ENCODE measurements at places on chromosomes 3 and 15.

DNA sequence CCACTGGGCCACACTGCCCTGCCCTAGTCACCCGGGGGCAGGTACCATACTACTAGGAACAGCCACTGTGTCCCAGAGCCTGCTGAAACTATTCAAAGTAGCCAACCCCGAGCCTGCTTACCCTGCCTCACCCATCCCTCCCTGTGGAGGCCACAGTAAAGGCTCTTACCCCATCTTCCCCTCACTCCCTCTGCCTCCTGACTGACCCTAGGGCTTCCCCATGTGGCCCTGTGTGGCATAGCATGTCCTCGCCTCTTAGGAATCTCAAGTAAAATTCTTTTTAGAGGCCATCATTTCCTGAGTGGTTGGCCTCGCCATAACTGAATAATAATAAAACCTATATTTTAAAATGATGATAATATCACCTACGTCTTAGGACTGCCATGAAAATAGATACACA lies 112.2 kb upstream of the SLC6A11 start:
- DNase-seq, result peak; percentile 16

- DNase-seq, result no peak
Observed at GRCh38 chr3:16174026-16174355, 489 bp upstream of the GALNT15 start.

GRCh38 chr3:139213936-139214335 lies 129.9 kb upstream of the MRPS22 start:
- DNase-seq, result no peak

- DNase-seq, result no peak
Observed at GRCh38 chr3:32719335-32719734, 34.3 kb downstream of the CNOT10 start.

GRCh38 chr15:62641825-62642224 lies 400.7 kb upstream of the TPM1 start:
- DNase-seq, result no peak

DNA sequence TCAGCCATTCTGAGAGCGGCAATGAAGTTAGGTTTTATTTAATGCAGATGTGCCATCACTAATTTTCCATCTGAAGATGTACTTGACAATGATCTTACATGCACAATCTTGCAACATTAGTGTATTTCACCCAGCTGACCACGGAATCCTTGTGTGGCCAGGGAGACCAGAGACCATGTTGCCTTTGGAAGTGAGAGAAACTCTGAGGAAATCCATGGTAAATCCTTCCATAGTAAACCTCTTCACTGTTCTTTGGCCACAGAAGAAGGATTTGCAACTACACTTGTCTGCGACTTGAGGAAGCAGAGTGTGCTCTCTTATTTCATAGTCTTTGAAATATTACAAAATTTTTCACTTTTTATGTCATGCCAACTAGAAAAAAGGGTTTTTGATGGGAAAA lies 128.4 kb upstream of the IGSF10 start:
- DNase-seq, result no peak

GRCh38 chr3:14598143-14598569 lies 53.4 kb upstream of the CCDC174 start:
- peak; percentile 58 for DNase-seq

GRCh38 chr15:80966431-80967197 lies 23.0 kb downstream of the MESD start:
- no peak for DNase-seq

DNA sequence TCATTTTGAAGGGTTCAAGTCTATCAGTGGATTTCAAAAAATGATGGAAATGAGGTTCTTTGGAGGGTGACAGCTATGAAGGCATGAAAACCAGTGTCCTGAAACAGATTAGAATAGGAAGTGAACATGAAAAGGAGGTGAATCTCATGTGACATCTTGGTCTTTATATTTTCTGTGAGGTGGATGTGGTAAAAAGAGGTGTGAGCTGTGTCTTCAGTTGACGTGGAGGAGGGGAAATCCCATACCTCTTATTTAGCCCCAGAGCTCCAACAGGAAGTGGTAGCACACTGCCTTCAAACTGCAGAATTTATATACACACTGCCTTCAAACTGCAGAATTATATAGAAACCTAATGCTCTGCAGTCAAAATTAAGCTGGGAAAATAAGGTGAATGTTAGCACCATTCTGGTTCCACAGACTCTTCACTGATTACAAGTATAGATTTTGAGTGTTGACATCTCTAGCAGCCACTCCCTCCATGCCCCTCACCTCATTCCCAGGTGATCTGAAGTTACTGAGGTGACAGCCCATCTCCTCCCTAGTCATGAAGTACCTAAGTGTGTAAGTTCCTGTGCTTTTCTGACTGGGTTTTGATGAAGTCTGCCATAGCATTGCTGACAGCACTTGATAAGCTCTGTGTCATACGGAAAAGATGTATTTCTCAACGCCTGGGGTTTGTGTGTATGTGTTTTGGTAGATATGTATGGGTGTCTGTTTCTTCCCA lies 2.7 kb downstream of the RAB8B start:
- no peak for DNase-seq

DNA sequence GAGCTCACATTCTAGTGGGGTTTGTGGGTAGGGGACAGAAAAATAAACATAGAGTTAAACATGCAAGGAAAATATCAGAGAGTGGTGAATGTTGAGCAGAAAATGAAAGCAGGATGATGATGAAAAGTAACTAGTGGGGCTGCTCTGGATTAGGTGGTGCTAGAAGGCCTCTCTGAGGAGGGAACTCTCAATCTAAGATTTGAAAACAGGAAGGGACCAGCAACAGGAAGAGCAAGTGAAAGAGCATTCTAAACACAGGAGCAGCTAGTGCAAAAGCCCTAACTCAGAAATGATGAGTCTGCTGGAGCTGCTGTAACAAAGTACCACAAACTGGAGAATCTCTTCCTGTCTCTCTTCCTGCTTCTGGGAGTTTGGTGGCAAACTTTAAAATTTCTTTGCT lies 468.6 kb upstream of the AGTR1 start:
- DNase-seq, result no peak

DNA sequence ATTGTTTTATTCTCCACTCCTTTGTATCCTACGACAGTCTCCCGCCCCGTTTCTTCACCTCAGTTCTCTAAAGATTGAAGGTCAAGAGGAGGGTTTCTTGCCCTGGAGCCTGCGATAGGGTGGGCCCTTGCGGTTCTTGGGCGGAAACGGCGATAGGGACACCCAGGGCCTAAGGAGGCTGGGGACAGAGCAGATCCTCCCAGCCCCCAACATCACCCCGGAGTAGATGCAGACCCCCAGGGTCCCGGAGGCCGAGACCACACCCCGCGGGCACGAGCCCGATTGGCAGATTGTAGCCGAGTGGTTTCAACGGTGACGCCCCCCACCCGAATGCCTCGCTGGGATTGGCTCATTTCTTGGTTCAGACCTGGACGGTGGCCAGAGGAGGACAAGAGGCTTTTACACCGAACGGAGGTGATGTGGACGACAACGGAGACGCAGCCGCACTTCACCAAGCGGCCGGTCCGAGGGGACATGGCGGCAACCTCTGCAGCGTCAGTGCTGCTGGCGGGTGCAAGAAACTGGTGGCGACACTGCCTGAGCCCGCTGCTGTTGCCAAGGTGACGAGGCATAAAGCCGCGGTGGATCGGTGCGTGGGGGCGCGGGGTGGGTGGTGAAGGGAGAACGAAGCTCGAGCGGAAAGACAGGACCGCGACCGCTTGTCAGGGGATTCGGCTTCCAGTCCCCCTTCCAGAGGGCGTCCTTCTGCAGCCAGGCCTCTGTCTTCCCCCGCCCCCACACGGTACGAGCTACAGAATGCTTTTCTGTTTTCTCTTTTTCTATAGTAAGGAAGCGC lies 19.0 kb upstream of the MCF2L2 start:
- DNase-seq, result peak; percentile 85

- no peak for DNase-seq
Observed at GRCh38 chr15:90126596-90127435, 24.5 kb upstream of the IDH2 start.
